Stimulated activated CD8-positive, alpha-beta memory T cell treated with anti-CD3 and anti-CD28 coated beads, Interleukin-12 subunit alpha, Interleukin-12 subunit beta, amount 100 ng/mL, for 4 hours (primary cell): ENCODE measurements at places on chromosomes 1 and 21.

- DNase-seq, result no peak
These were observed 12.2 kb downstream of the UBE2U start for GRCh38 chr1:64215576-64215975.

DNA sequence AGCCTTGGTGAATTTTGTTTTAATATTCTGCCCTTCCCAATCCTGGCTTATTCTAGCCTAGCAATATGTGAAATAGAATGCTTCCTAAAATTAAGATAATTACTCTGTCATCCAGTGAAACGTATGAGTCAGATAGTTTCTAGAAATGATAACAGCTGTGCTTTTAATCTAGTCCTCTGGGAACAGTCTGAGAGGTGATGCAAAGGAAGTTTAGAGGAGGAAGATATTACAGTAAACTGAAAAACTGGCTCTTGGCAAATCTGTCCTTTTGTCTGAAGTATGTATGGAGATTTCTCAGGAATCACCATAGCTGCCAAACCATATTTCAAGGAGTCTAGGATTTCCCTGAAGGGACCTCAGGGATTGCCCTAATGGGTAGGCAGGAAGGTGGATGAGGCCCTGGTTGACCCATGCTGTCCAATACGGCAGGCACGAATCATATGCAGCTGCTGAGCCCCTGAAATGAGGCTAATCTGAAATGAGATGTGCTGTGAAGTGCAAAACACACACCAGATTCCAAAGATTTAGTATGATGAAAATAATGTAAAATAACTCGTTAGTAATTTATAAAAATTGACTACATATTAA lies 70.8 kb upstream of the LBR start:
- DNase-seq, result no peak

- no peak for DNase-seq
These were observed 58.6 kb downstream of the H3-3A start for GRCh38 chr1:226121049-226121586.

- no peak for DNase-seq
These were observed 552.9 kb upstream of the CAMK1G start for GRCh38 chr1:209030454-209031167.

GRCh38 chr1:8004803-8005573 lies 21.1 kb downstream of the ERRFI1 start:
- no peak for DNase-seq

GRCh38 chr1:163168053-163168452 lies 34.7 kb downstream of the RGS5 start:
- no peak for DNase-seq

- DNase-seq, result no peak
These were observed 94.1 kb downstream of the NMNAT2 start for GRCh38 chr1:183323849-183324683.

GRCh38 chr1:7702365-7702764 lies 68.7 kb upstream of the VAMP3 start:
- DNase-seq, result no peak

DNA sequence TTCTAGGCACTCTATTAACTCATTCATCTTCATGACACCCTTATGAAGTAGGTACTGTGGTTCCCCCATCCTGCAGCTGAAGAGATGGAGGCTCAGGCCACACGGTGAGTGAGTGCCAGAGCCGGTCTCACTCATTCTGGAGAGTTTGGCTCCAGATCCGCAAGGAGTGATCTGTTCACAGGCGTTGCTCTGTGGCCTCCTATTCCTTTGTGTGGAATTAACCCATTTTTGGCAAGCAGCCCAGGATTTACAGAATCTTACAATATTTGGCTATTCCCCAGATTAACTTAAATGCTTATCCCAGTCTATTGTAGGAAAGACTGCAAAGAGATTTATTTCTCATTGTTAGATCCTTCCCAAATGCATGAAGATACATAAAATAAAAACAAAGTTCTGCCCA lies 29.6 kb downstream of the KIAA0040 start:
- DNase-seq, result no peak

DNA sequence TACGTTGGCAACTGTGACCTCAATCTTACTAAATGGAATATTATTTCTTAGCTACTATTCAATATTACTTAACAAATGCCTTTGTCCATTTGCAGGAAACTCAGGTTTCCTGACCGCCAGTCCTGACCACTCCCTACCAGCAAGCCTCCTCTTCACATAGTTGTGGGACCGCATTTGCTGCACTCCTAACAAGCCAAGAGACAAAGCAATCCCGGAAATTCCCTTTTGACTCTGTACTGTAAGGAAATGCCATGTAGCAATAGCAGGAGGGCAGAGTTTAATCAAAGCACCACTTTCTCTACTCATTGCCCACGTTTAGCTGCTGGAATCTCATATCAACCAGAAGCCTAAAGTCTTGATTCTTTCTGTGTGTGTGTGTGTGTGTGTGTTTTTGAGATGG lies 28.1 kb upstream of the ACBD6 start:
- DNase-seq, result no peak

- DNase-seq, result no peak
These were observed 2.4 kb downstream of the CTPS1 start for GRCh38 chr1:40981691-40982448.

- no peak for DNase-seq
These were observed 27.3 kb downstream of the F11R start for GRCh38 chr1:160993544-160994193.

GRCh38 chr21:36697060-36697850 lies 1.7 kb upstream of the SIM2 start:
- DNase-seq, result no peak

DNA sequence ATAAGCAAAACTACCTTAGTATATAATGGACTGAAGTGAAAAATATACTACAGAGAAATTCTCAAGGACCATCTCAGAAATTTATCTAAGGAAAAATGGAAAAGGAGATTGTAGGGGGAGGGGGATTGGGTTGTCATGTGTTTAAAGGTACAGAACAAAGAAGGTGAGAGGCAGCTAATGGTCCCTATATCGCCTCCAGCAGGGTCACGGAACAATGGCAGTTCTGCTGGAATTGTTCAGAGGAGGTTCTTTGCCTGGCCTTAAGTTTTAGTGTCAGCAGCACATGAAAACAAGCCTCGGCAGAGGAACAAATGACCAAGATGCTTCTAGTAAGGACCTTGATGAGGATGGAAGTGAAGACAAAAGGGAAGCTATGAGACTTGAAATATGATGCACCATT lies 42.0 kb upstream of the RGS2 start:
- DNase-seq, result no peak

- DNase-seq, result no peak
These were observed 19.8 kb downstream of the SELP start for GRCh38 chr1:169610108-169610507.

GRCh38 chr1:167453123-167453522 lies 65.2 kb downstream of the CD247 start:
- DNase-seq, result no peak

GRCh38 chr1:64388336-64388735 lies 81.6 kb upstream of the CACHD1 start:
- DNase-seq, result no peak

DNA sequence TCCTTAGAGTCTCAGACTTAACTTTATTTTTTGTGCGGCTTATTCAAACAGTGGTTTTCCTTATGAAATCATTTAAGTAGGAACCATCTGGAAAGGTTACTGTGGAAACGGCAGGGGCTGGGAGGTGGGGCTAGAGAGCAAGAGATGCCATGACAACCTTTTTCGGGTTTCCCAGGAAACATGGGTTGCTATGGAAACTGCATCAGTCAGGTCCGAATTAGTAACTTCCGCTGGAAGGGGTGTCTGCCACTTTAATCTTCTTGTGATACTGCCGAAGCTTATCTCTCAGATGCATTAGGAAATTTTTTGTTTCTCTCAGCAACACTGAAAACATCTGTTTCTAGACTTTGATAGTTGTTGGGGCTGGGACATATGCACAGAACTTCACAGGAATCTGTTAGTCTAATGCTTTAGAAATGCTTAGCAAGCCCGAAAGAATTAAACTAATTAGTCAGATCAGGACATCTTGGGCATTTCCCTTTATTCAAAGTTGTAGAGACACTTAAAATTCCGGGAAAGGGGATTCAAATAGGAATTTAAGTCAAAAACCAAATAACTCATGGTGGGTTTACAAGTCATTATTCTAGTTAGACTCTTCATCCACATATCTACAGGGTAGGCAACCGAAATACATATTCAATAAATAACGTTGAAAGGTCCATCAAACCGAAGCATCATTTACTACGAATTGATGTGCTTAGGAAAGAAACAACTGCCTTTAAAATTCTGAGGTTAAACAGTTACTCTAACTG lies 2.6 kb downstream of the KCNA3 start:
- peak; percentile 43 for DNase-seq

GRCh38 chr1:159000625-159001024 lies 9.1 kb upstream of the IFI16 start:
- no peak for DNase-seq

DNA sequence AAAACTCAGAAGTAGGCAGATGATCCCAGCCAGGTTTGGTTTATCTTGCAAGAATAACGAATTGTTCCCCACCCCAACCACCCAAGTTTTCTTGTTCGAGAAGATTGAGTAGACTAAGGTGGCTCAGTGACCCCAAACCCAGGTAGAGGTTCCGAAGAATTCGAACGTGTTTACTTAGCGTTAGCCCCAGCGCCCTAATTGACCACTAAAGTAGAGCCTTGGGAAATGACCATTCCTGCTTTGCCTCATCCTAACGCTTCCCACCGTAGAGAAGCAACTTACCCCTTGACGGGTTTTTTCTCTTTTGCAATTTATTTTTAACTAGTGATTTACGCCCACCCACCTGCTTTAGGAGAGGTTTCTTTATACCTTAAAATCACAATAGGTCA lies 870 bp downstream of the FBXO28 start:
- no peak for DNase-seq

GRCh38 chr1:3685906-3686305 lies 33.6 kb downstream of the TP73 start:
- DNase-seq, result no peak

DNA sequence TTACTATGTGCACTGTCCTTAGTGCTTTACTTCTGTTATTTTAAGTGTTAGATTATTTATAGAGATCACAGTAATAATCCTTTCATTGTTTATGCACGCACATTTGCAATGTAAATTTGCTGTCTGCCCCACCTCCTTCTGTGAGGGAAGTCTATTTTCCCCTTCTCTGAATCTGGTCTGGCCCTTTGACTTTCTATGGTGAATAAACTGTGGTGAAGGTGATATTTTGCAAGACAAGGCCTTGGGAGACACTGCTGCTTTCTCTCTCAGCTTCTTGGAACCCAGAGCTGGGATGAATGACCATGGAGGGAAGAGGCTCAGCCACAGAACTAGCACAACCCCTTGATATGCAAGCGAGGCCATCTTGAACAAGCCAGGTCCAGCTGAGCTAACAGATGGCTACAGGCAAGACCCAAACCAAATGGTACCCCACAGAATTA lies 156.3 kb downstream of the ST6GALNAC3 start:
- no peak for DNase-seq

DNA sequence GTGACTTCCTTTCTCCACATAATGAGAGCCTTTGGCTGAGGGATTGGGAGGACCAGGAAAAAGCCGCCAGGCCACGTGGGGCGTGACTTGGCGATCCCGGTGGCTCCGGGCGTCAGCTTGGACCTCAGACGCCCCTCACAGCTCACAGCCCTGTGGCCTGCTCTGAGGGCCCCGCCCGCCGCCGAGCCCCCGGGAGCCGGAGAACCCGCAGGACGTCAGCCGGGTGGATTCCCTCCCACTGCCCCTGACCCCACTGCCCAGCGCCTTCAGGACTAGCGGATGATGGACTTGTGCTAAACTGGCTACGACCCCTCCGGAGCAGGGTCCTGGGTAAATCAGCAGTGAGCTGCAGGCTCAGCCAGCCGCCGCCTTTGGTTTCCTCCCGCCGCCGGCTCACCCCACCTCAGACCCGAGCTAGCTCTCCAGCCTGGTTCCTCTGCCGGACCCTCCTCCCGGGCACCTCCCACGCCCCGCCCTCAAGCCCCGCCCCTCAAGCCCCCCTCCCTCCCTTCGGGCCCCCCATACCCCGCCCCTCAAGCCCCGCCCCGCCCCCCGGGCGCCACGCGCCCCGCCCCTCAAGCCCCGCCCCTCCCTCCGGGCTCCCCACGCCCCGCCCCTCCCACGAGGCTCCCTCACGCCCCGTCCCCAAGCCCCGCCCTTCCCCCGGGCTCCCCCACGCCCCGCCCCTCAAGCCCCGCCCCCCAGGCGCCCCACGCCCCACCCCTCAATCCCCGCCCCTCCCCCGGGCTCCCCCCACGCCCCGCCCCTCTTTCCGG lies 10.0 kb upstream of the FAAP20 start:
- no peak for DNase-seq

- no peak for DNase-seq
These were observed 26.8 kb upstream of the CD1D start for GRCh38 chr1:158153746-158154444.

DNA sequence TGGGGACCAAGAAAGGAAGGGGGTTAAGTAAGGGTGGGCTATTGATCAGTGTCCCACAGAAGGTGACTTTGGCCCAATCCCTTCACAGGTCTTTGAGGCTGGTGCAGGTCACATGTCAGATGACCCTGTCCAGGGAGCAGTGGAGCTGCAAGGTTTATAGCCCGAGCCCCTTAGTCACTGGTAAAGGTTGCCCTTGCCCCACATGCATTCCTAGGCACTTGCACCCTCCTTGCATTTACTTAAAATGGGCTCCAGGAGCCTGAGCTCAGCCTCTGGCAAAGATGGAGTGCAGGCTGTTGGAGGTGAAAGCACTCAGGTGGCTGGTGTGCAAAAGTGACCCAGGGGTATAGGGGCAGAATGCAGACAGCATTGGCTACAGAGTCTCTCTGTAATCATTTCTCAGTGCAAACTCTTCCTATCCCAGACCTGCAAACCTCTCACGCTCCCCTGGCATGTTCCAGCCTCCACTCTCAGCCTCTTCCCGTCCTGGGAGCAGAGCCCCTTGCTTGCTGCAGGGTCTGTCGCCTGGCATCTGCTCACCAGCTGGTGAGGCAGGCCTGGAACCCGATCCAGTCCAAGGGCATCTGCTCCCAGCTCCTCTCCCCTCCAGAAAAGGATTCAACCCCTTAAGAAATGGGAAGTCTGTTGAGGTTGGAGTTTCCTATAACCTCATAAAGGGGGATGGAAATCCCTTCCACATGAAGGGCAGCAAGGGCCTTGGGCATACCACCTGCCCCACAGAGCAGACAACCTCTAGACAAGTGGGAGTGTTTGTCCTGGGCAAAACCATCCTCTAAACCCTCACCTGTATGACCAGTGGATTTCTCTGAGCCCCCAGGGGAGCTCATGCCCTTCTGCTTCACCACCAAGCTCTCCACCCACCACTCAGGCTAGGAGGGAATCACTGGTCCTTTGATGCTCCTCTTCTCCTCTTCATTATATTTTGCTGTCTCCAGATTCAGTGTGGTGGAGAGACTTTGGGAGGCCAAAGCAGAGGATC lies 23.1 kb upstream of the PTPRF start:
- DNase-seq, result no peak

DNA sequence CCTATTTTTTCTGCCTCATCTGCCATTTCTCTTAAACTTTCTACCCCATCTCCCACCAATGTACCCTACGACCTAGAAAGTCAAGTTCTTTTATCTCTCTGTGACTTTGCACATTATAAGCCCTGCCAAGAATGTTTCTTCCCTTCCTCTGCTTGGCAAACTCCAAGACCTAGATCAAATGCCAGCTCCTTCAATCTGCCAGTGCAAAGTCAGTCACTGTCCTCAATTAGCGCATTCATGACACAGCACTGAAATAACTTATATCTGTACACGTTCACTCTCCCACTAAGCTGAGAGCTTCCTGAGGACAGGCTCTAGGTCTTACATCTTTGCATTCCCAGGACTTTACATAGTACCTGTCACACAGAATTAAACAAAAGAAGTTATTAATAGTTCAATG lies 21.4 kb upstream of the LSM10 start:
- no peak for DNase-seq
